ENCODE measurements at places on chromosomes 5 and 9.
A peak's percentile ranks its signal among the peaks of the same experiment; 100 is the strongest.

DNA sequence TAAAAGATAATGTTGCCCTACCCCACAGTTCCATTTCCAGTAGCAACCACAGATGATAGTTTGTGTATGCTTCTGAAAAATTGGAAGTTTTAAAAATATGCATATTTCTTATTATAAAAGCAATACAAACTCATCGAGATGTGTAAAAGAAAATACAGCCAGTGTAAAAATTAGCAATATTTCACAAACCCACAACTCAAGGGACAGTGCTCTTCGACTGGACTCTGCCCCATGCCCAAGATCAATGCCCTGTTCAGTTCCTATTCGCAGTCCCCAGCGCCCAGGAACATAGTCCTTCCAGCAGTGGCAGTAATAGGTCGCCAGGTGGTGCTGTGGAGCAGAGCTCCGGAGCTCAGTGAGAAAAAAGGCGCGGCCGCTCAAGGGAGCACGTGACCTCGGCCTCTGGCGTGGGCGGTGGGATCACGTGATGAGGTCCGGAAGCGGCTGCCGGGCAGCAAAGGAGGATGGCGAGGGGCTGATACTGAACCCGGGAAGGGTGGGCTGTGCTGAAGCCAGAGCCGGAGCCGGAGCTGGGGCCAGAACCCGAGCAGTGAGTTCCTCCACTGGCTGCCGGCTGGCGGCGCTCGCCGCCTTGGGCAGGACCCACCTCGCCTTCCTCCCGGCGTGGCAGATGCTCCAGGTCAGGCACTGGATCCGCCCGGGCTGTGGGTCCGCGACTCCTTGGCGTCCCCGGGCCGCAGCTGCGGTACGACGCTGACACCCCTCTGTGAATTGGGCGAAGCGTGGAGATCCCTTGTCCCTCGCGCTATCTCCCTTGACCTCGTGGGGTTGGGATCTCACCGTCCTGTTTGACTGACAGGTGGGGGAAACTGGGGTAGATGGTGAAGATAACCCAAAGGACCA is at the start of gene SLC36A1:
Gene SLC36A1, plus strand, starts transcription at position 430 of the 864 bp plus-strand sequence. CDS start 11,190 bp downstream, outside the sequence.
- DNase-seq, result peak; percentile 97

DNA sequence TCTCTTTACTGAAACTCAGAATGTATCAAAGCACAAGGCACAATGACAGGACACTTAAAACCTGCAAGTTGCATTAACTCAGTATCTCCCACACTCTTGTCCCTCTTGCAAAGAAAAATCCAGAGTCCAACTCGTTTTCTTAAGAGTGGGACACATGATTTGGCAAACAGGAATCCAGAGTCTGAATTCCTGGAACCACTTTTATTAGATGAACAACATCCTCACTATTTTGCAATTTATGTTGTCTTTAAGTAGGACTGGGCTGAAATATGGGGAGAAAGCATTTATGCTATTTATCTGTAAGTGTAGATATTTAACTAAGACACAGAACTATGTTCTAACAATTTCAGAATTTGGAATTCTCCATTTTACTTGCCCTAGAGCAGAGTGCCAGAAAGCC is 69.1 kb downstream of the ABCA1 start:
- DNase-seq, result no peak

- no peak for DNase-seq
These were observed 76.1 kb downstream of the C9orf50 start for GRCh38 chr9:129544761-129545160.

- DNase-seq, result no peak
These were observed 72.7 kb upstream of the RNU6ATAC start for GRCh38 chr9:134236935-134237629.

DNA sequence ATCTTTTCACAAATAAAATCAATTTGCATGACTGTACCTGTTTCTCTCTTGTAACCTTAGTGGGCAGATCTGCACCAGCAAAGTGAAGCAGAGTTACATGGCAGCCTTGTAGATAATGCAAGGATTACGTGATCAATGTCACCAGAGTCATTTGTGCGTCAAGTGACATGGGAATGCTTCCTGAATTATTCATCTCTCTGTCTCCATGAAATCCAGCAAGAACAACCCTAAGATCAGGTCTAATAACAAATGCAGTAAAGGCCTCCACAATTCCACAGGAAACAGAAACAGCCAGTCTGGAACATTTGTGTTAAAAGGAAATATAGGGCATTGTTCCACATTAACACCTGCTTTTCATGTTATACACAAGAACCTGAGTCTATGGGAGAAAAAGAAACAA is 7.8 kb downstream of the GZMA start:
- DNase-seq, result no peak

DNA sequence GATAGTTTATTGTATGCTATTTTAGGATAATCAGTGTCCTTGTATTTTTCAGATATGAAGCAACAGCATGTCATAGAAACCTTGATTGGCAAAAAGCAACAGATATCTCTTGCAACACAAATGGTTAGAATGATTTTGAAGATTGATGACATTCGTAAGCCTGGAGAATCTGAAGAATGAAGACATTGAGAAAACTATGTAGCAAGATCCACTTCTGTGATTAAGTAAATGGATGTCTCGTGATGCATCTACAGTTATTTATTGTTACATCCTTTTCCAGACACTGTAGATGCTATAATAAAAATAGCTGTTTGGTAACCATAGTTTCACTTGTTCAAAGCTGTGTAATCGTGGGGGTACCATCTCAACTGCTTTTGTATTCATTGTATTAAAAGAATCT is 14.5 kb downstream of the CCT5 start:
- no peak for DNase-seq

DNA sequence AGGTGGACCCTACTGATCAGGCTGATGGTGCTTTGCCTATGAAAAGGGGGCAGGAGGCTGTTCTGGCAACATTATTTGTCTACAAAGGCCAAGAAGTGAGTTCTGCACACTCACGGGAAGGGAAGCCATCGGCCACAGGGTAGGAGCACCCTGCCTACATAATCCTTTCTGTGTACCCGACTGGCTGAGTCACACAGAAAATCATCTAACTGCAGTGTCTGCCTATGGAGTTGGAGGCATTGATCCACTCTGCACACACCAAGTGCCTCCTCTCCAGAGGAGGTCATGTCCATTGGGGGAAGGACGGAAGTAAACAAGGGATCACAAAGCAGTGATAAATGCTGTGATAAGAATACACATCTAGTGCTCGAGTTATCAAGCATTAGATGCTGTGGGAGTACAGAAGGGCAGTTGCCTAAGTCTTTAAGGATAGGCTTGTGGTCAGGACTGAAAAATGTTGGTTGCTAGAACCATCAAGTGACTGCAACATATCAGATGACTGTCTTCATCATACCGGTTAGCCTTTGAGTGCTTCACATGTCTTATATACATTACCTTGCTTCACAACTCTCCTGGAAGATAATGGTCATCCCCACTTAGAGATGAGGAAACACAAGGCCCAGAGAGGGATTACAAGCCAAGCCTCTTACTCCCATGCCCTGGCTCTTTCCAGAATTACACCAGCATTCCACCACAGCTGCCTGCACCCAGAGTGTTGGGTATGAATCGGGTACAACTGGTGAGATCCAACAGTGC is 1.3 kb upstream of the SLC2A8 start:
- no peak for DNase-seq

DNA sequence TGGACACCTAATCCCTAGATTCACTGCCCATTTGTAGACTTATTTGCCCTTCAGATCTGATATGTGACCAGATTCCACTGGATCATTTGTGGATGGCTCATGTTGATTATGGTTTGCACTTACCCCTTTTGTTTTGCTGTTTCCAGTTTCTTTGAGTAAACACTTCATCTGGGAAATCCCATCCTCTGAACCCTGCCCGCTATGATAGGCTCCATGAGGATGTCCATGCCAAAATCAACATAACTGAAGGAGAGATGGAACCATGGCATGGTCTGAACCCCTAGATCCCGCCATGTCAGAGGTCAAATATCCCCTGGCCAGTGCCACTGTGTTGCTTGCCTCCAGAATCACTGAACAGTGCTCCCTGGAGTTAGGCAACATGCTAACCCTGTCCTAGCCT is 11.7 kb upstream of the FEM1C start:
- no peak for DNase-seq

DNA sequence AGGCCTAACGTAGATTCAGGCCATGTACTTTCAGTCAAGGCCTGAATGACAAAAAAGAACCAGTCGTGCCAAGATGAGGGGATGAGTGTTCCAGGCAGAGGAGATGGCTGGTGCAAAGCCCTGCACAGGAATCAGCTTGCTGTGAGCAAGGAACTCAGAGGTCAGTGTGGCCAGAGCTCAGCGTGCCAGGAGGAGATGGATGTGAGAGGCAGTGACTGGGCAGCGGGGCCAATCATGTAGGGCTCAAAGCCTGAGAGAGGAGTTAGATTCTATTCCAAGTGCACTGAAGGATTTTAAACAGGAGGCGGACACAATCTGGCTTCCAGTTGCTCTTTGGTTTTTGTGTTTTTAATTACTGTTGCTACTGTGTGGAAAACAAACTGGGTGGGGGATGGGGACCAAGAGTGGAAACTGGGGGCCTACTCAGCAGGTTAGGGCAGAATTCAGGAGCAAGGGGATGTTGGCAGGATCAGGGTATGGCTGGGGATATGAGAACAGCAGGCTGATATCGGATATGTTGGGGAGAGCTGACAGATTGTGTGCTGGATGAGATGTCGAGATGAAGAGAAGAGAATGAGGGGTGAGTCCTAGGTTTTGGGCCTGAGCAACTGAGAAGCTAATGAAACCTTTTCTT is 64.3 kb downstream of the ANGPTL2 start:
- DNase-seq, result no peak

GRCh38 chr5:115542086-115542485 is 2.5 kb downstream of the FEM1C start:
- no peak for DNase-seq

DNA sequence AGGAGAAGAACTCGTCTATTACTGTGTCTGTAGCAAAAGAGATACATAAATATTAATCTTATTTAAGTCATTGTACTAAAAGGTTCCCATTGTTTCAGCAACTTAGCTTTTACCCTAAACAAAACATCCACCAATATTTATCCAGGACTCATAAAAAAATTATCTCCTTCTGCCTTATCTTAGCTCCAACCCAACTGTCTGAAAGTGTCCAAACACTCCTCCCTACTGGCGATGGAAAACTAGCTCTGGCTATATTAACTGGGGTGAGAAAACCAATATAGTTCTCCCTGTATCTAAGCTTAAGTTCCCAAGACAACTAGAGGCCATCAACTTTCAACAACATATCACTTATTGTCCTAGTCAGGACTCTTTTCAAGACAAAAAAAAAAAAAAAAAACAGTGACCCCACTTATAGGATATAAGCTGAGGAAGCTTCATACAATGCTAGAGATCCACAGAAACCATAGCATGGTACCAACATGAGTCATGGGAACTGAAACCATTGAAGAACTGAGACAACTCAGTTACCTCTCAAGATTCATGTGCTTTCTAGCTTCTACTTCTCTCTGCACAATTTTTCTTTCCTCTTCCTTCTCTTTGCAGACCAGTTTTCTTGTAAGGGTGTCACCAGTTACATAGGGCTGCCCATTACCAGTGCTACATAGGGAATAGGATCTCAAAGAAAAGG is 150.7 kb upstream of the RASA1 start:
- DNase-seq, result no peak

- DNase-seq, result no peak
These were observed 109.6 kb upstream of the CNTLN start for GRCh38 chr9:17025281-17025680.

GRCh38 chr9:2567922-2568321 is 53.7 kb upstream of the VLDLR start:
- no peak for DNase-seq

GRCh38 chr9:8715788-8716187 is 916.2 kb upstream of the DMAC1 start:
- DNase-seq, result no peak

- no peak for DNase-seq
These were observed 182.9 kb downstream of the CD180 start for GRCh38 chr5:67013719-67014118.

DNA sequence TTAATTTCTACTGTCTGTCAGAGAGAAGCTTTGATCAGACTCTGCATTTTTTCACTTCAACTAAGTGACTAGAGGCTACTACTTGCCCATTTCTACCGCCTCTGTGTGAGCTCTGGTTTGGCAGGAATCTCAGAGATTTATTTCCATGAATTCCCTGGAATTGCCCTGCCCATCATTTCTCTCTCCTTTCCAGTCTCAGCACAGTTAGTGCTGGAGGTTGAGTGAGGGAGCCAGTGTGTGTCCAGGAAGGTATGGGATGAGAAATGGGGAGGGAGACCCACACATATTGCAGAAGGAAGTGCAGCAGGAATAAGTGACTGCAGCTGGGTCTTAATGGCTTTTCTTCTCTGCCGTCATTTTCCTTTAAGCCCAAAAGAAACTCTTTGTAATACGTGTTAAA is 443.1 kb upstream of the ZNF462 start:
- no peak for DNase-seq

- DNase-seq, result no peak
These were observed 42.0 kb downstream of the PDCD1LG2 start for GRCh38 chr9:5552301-5552700.

DNA sequence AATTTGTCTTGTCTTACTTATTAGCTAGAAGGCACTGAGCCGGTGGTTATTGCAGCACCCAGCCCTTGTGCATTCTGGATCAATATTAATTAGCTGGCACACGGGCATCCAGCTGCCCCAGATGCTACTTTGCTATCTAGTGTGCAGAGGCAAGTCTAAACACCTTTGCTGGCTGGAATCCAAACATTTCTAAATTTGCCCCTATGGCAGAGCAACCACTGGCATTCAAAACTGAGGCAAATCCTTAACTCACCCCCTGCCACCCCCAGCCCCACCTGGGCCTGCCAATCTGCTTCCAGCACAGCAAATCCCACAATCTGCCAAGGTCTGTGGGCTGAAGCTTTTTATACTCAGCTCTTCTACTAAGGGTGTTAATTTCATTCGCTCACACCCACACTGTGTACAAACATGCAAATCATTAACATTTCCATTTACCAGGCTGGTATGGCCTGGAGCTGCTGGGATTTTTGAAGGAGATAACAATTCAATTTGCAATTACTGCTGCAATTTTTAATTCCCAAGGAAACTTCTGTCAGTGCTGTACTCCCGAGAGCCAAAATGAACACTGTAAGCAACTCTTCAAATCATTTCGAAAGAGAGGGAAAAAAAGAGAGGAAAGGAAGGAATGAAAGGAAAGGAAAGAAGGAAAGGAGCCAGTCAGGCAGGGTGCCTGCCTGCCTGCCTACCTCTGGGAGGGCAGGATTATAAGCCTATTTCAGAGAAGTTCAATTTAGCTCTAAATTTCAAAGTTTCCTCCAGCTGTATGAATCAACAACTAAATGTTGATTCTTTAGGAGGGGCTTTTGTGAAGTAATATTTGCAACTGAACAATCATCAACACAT is 35.5 kb downstream of the RAPGEF1 start:
- DNase-seq, result no peak

- no peak for DNase-seq
These were observed 38.2 kb downstream of the WDR70 start for GRCh38 chr5:37417347-37417746.

DNA sequence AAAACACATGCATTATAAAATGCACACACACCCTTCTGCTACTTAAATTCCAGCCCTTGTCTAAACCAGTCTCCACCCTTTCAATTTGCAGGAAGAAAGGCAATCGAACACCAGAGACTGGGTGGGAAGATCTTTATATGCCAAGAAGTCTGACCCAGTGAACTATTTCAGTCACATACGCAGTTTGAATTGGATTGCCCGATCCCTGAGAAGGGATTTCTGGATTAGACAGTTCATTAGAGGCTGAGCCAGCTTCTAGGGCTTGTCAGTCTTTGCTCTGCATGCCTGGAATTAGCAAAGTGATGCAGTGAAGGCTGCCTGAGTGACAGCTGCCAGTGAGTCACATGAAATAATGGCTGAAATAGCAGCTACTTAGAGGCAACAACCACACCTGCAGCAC is 159.9 kb downstream of the PPP2R2B start:
- no peak for DNase-seq

Data from activated CD8-positive, alpha-beta memory T cell treated with anti-CD3 and anti-CD28 coated beads for 48 hours (primary cell).